GM03348 (cell line): ENCODE measurements at places on chromosomes 2 and 18.

DNA sequence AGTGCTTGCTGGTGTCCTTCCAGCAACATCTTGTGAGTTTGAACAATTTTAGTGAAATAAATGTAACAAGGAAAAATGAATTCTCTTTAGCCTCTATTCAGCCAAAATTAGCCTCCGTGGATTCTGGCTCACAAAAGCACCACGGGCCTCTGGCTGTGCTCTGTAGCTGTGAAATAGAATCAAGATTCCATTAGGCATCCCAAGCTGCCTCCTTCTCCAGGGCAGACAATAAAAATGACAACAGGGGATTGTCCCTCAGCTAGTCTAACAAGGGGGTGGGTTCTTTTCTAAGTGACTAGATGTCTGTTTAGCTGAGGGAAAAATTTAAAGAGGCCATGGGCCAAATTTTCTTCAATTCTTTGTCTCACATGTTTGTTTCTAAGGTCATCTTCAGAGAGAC is 254.7 kb upstream of the FIGN start:
- DNase-seq: no peak

DNA sequence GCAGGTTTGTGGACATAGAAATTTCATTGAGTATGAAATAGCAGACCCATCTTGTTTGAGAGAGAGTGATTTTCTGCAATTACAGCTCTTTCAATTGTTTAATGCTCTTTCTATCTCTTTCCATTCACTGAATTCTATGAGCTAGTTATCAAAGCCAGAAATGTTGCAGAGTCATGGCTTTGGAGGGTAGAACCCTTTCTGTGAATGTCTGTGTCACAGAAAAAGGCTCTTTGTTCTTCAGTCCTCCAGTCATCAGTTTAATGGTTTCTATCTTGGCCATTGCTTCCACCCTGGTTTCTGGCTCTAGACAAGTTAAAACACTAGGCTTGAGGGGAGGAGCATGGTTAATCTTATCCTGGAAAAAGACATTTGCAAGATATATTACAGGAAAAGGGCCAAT is 655.0 kb downstream of the STK39 start:
- no peak for DNase-seq

DNA sequence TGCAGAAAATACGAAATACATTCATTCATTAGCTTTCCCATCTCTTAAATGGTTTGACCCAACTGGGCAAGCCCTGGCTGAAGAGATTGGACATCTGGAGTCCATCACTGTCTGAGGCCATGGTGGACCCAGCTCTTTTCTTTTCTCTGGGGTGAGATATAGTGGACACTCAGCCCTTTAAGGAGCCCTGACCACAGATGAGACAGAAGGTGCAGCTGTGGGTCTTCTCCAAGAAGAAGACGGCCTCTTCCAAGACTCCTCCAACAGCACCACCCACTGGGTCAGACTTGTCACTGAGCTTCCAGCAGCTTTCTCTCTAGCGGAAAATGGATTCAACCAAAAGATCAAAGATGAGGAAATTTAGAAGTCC is 27.2 kb downstream of the TWIST2 start:
- DNase-seq: no peak

DNA sequence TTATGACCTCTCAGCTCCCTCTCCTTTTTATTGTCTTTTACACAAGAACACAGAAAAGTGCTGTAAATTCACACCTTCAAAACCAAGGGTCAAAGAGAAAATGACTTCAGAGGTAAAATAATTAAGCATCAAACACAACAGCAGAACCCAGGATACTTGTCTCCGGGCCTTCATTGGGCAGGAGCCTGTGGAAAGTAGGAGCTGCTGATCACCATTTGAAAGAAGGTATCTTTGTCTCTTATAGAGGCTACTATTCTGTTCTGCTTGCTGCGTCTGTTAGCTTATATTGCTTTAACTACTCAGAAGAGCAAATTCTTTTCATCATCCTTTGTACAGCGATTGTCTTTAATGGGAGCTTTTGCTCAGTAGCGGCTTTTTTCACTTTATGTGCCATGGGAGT is 261.1 kb downstream of the PTGR3 start:
- no peak for DNase-seq

DNA sequence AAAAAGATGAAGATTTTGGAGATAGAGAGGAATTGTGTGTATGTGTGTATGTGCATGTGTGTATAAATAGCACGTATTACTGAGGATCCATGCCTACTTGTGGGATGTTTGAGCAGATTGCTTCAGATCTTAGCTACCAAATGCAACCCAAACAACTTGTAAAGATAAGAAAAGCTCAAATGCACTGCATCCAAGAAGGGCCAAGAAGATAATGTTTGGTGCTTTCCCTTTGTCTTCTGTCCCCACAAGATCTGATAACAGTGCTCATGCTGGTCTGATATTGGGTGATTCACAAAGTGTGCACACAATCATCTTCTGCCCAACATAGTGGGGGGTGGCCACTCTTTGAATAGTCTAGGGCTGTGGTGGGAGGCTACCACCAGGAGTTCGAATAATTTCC is 284.8 kb upstream of the CYRIA start:
- DNase-seq: no peak

- DNase-seq: no peak
These were observed 622.5 kb downstream of the GALR1 start for GRCh38 chr18:77872166-77872565.

DNA sequence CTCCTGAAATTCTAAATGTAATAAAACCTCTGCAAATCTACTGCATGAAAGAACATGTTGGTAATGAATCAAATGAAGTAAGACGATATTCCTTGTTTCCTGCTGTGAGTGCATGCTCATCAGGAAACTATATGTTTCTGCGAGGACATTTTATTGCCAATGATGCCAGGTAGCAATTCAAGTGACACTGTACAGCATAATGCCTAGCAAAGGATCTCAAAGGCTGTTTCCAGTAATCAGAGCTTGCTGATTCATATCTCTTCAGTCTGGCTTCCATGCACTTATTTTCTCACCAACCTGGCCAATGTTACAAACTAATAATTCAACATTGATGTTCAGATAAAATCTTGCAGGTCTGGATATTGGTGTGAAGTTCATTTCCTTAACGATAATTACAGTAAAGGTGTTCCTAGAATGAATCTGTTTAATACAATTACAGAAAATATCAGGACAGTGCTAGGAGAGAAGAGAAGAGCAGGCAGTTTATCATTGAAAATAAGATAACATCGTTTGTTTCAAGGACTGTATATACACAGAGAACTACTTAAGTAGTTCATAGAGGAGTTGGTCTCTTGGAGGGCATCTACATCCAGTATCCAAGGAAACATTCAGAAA is 568.5 kb upstream of the SOX11 start:
- DNase-seq: no peak

- DNase-seq: no peak
These were observed 151.6 kb downstream of the FAM210A start for GRCh38 chr18:13574761-13575160.

DNA sequence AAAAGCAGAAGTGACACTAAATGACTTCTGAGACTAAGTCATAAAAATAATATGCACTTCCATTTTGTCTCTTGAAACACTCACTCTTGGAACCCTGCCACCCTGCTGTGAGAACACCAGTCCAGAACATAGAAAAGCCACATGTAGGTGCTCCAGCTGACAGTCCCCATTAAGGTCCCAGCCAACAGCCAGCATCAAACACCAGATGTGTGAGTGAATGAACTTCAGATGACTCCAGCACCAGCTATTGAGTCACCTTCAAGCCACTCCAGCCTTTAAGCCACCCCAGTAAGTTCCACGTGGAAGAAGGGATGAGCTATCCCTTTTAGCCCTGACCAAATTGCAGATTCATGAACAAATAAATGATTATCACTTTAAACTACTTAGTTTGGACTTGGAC is 31.5 kb upstream of the LGALSL start:
- DNase-seq: no peak

- DNase-seq: peak; percentile 86
These were observed 41.2 kb upstream of the DAPL1 start for GRCh38 chr2:158753641-158754611.

- DNase-seq: peak; percentile 49
These were observed 124.2 kb downstream of the UBE2E3 start for GRCh38 chr2:181104512-181105115.

DNA sequence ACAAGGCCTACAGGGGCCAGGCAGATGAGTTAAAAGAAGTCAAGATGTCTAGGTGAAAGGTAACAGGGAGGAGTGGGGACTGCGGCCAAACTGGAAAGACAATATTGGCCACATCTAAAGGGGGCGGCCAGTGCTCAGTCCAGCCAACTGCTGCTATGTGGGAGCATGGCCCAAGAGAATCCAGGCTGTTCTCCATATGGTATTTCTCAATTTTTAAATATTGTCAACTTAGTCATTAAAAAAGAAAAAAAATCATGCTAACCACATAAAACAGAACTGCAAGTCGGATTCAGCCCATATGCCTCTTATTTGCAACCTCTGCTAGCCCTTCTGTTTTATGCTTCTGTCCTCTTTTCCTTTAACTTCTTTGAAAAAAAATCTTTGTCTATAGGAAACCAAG is 14.8 kb downstream of the TRABD2A start:
- DNase-seq: peak; percentile 74

DNA sequence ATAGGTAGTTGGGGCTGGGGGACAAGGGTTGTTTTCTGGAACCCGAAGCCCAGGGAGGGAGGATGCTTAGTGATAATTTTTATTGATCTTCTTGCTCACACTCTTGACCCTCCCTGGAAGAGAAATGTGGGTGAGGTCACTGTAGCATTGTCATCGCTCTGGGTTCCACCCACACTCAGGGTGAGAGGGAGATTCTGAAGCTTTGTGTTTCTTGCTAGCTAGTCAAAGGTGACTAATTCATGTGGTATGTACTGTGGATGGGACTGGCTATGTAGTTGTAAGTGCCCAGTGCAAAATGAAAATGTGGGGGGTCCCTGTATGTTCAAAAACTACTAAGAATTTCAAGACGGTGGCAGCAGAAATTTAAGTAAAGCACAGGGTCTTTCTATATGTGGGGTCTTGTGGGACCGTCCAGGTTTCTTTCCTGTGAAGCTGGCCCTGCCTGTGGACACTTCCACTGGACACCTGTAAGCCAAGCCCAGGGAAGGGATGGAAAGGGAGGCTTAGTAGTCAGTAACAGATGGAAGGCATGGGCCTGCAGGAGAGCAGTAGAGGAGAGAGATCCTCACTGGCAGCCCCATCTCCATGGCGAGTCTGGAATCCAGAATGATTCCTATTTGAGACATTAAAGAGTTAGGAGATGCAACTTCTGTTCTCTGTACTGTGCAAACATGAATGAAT is 35.0 kb downstream of the TSN start:
- DNase-seq: peak; percentile 91

GRCh38 chr18:61466736-61467135 is 133.5 kb downstream of the CDH20 start:
- no peak for DNase-seq

DNA sequence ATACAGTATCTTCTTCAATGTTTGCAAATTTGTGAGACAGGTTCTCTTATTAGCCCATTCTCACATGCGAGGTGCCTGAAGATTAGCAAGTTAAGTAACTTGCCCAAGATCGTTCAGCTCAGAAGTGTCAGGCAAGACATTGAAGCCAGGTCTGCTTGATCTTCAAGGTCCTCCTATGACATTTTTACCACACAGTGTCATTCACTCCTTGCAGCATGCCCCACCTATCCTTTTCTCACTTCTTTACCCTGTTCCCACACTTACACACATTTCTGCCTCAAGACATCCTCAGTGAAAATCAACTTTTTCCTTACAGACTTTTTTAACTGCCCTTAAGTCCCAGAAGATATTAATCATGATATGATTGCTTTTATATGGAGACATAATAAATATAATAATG is 73.8 kb downstream of the SCN2A start:
- no peak for DNase-seq

GRCh38 chr2:239601880-239602279 is 201.1 kb upstream of the HDAC4 start:
- DNase-seq: no peak

GRCh38 chr2:147572622-147573021 is 272.2 kb upstream of the ACVR2A start:
- no peak for DNase-seq
